ENCODE measurements at places on chromosomes 5 and 9. TPM values are rescaled to one million over a fixed set of nuclear protein-coding genes. Genes with fewer than 3 reads are reported as not detected.

DNA sequence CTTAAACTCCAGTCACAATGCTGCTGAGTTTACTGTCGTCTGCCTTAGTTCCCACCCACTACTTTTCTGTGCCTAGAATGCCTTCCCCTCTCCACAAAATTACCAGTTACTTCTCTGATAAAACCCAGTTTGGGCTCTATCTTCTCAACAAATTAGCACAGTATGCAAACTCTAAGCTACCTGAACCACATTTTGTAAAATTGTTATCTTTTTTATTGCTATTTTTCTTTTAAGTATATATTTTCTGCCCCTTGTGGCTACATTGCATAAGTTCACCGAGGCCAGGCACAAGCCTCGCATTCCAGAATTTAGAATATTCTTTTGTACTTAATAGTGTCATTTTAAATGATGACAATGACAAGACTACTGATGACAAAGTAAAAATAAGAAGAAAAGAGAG, 60.0 kb downstream of the POU5F2 start:
- no peak for DNase-seq

- no peak for DNase-seq
These were observed 28.2 kb downstream of the CDH10 start for GRCh38 chr5:24616566-24616965.

- no peak for DNase-seq
These were observed 5.7 kb upstream of the EGFL7 start for GRCh38 chr9:136656795-136657611.

Gene COL15A1
- total RNA-seq, result 2.9 TPM

Gene GLRA1
- total RNA-seq, result not detected

- DNase-seq, result no peak
These were observed 18.3 kb upstream of the CLPTM1L start for GRCh38 chr5:1363160-1363559.

DNA sequence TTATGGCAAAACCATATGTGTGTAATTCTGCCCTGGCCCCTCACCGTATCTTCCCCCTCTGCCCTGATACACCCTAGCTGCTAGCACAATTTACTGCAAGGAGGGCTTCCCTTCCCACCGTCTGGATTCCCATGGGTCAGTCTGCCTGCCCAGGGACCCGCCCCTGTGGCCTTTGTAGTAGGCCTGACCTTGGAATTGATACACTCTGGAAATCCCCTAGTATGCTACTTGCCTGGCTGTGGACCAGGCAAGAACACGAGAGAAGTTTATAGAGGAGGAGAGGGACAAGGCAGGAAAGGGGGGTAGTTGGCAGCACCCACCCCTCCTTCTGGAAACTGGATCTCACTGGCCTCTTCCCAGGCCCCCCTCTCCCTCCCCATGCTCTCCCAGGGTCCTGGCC, 115.8 kb upstream of the CCL21 start:
- no peak for DNase-seq

Gene ECM2
- 1.0 TPM for total RNA-seq

- no peak for DNase-seq
These were observed 17.8 kb downstream of the MED10 start for GRCh38 chr5:6360323-6361072.

DNA sequence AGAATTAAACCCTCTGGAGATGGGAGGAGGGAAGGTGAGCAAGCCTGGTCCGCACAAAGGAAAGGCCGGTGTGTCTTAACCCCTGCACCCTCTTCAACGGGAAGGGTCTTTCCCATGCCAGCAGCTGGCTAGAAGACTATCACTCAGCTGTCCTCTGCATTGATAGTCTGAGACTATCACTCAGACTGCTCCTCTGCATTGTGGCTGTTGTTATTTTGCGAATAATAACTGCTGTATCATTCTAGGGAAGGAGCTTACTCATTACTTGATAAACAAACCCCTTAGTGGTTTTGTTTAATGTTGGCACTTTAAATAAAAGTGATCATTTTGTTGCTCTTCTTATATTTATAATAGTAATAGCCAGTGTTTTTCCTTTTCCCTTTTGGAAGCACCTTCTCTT, 8.1 kb downstream of the TRIP13 start:
- DNase-seq, result no peak

DNA sequence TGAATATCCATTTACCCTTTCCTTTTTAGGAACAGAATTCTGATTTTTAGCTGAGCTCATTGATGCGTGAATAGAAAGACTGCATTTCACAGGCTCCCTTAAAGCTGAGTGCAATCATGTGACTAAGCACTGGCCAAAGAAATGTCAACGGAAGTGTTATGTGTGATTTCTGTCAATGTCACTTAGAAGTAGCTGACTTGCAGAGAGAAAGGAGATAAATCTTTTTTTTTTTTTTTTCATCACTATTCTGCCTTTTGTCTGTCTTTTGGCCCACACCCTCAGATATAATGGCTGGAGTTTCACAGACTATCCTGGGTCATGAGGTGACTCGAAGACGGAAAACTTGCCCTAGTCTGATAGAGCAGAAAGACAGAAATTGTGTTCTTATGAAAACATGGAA, 39.3 kb upstream of the SLC27A6 start:
- DNase-seq, result no peak

DNA sequence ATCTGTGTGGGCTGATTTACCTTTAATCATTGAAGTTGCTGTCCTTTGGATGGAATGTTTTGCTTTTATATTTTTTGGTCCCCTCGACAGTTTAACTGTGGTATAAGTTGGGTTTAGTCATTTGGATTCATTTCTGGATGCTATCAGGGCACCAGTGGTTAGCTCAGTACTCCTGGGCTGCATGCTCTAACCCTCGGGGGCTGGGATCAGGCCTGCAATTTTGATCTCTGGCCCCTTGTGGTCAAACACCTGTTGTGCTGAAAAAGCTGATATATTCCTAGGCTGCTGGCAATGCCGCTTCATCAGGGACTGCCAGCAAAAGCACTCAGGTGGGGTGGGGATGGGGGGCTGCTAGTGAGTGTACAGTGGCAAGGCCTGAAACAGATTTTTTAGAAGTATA, 440.4 kb upstream of the RIOK2 start:
- no peak for DNase-seq

GRCh38 chr5:150148117-150148927, 7.3 kb downstream of the PDGFRB start:
- no peak for DNase-seq

Gene FAM120A
- 62.5 TPM for total RNA-seq

Gene TMEM250
- 23.5 TPM for total RNA-seq

Gene MYOZ3
- 0.34 TPM for total RNA-seq
